Stimulated activated CD4-positive, alpha-beta T cell treated with anti-CD3 and anti-CD28 coated beads, Interleukin-4, amount 100 ng/mL, for 4 hours (primary cell): ENCODE measurements at places on chromosomes 1 and 21.

GRCh38 chr21:44432841-44433790 lies 22.2 kb upstream of the LRRC3 start:
- no peak for DNase-seq

DNA sequence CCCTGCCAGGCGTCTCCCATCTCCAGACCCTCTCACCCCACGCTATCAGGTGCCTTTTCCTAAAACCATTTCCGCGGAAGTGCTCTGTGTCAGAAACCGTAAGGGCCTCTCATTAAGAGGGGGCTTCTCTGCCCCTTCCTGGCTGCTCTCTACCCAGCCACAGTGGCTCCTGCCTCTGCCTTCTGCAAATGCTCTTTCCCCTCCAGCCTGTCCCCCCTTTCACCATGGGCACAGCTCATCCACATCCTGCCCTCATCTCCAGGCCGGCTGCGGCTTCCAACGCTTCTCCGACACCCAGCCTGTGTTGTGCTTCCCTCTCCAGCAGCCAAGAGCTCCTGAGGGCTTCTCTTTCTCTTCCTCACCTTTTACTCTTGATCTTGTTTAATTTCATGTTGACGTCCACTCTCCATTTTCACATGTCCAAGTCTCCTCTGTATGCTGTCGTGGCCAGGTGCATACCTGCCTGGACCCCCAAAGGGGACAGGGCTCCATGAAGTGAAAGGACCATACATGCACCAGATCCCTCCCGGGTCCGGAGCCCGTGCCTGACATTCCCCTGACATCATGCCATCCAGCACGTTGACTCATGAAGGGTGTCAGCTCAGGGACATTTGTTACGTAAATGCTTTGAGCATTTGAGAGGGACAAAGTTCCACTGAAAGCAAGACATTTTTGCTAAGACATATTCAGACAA lies 306.5 kb downstream of the AJAP1 start:
- DNase-seq: no peak

GRCh38 chr1:202597090-202597761 lies 113.0 kb downstream of the SYT2 start:
- no peak for DNase-seq

- DNase-seq: no peak
These were observed 490.8 kb upstream of the TMPRSS15 start for GRCh38 chr21:18894387-18894786.

DNA sequence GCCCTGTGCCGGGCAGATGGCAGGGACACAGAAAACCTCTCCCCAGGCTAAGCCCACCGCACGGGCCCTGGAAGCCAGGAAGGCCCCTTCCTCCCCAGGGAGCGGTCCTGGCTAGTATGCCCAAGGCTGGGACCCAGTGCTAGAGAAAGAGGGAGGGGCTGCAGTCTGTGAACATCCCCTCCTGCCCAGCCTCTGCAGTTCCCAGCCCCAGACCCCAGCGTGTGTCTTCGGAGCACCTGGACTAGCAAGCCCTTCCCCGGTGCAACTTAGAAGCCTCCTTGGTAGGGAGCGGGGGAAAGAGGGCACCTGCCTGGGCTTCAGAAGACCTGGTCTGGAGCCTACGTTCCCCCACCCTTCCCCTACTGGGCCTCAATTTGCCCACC lies 2.1 kb downstream of the PLEKHG5 start:
- no peak for DNase-seq

DNA sequence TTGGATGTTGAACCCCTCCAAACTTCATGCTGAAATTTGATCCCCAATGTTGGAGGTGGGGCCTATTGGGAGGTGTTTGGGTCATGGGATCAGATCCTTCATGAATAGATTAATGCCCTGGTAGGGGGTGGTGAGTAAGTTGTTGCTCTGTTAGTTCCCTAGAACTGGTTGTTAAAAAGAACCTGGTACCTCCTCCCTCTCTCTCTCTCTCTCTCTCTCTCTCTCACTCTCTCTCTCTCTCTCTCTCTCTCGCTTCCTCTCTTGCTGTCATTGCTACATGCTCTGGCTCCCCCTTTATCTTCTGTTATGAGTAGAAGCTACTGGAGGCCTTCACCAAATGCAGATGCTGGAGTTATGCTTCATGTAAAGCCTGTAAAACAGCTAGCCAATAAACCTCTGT lies 498.2 kb upstream of the NR5A2 start:
- DNase-seq: no peak

GRCh38 chr21:45910548-45911221 lies 70.9 kb upstream of the COL6A1 start:
- no peak for DNase-seq

- DNase-seq: no peak
These were observed 86.4 kb upstream of the SSX2IP start for GRCh38 chr1:84776639-84777038.

- no peak for DNase-seq
These were observed 58.6 kb downstream of the GIPC2 start for GRCh38 chr1:78104322-78104721.

GRCh38 chr1:42807056-42807668 lies 9.8 kb upstream of the ERMAP start:
- DNase-seq: no peak

GRCh38 chr1:96361961-96362360 lies 359.6 kb upstream of the PTBP2 start:
- DNase-seq: no peak

DNA sequence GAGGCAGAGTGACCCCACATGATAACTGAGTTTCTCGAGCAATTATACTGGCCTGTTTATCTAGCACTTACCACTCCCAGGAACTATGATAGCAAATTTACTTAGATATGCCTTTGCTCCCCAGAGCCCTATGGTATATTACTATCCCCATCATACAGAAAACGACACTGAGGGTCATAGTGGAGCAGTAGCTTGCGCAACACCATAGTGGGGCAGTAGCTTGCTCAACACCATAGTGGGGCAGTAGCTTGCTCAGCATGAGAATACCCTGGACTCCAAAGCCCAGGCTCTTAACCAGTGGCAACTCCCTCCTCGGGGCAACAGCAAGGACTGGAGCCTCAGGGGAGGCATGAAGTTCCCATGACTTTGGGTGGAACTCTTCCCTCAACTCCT lies 211.9 kb downstream of the NPHP4 start:
- no peak for DNase-seq

GRCh38 chr1:15426492-15427279 lies 11.6 kb upstream of the CTRC start:
- DNase-seq: no peak

DNA sequence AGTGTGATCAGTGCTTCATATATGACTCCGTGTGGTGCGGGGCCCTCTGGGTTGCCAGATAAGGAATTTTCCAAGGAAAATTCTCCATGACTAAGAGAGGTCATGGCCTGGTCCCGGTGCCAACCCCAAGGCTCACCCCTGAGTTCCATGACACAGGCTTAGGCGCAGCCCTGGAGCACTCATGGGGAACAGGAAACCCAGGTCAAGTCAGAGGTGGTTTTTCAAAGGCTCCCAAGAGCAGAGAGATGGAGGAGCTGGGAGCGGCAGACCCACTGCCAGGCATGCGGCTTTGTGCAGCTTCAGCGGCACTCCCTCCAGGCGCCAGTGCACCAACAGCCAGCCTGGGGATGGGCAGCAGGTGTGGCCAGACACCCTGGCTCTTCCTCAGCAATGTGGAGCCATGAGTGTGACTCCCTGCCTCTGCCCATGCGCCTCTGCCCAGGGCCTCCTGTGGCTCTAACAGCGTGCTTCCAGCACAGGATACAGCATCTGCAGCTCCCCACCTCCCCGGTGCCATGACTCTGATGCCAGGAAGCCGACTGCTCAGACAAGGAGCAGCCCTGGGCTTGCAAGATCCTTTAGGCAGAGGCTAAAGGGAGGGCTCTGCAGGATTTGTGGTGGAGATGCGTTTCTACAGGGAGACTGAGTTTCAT lies 47.3 kb downstream of the GPR161 start:
- no peak for DNase-seq

DNA sequence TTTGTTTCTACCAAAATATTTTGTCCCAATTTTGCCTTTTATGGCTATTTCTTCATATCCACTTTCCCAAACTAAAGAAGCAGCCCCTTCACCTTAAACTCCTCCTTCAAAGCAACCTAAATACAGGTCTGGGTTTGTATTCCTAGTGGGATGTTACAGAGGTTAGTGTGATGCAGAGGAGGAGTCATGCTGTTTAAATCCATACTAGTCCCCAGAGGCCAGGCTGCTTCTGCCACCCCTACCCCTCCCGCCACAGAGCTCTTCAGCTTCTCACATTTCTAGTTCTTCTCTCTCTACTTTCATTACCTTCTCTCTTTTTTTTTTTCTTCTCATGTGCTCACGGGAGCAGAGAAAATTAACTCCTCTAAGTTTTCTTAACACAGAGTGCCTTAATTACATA lies 29.3 kb downstream of the SELL start:
- DNase-seq: no peak

DNA sequence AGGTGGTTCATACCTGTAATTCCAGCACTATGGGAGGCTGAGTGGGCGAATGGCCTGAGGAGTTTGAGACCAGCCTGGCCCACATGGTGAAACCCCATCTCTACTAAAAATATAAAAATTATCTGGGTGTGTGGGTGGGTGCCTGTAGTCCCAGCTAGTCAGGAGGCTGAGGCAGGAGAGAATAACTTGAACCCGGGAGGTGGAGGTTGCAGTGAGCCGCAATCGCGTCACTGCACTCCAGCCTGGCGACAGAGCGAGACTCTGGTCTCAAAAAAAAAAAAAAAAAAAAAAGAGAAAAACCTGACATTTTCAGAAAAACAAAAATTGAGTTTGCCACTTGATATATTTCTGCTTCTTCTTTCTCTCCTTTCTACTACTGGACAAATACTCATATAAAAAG lies 24.3 kb downstream of the CA6 start:
- no peak for DNase-seq

DNA sequence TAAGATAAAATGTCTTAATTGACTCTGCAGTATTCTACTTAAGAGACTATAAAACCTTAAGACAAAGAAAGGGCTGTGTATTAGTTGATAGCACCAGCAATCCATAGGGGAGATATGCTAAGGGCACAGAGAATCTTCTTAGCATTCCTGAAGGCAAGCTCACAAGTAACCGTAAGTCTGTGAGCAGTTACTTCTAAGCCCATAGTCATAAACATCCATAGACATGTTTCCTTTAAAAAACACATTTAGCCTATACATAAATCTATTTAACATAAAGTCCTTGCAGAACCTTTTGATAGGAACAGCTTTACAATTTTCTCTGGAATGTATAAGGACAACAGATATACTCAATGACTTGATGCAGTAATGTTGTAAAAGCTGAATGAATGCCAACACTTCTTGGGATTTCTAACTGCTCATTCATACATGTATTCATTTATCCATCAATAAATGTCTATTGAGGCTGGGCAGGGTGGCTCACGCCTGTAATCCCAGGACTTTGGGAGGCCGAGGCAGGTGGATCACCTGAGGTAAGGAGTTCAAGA lies 6.3 kb upstream of the ERRFI1 start:
- no peak for DNase-seq

DNA sequence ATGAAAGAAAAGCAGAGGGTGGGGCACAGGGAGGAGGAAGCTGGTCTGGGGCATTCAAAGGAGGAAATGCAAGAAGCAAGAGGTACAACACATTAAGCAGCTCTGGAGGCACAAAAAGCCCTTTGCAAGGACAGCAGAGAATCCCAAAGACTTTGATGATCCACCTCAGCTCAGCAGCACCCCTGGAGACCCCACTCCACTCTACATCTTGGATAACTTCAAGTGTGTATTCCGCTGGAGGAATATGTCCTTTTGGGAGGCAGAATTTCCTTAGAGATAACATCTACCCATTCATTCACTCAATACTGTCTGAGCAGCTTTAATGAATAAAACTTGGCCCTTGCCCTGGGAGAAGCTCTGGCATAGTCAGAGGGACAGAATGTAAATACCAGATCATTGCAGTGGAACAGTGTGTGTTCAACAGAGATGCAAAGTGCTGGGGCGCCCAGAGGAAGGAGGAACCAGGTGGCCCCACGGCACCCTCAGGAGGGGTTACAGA lies 599.7 kb downstream of the KIF26B start:
- DNase-seq: no peak

GRCh38 chr1:106727171-106727570 lies 329.3 kb upstream of the PRMT6 start:
- no peak for DNase-seq

GRCh38 chr1:217153361-217153760 lies 430.1 kb upstream of the ESRRG start:
- DNase-seq: no peak

DNA sequence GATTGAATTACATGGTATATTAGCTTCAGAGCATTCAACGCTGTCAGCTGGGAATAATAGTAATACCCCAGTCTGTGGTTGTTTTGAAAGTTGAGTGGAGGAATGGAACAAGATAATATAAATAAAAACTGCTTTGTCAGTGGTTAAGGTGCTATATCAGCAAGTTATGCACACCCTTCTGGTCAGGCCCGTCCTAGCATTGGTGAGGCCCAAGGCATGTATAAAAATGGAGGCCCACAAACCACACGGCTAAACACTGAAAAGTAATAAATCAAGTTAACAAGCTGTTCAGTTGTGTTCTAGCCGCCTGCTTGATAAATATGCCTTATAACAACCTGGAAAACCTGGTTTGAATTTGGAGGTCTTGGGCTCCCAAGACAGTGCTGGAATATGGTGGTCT lies 77.4 kb downstream of the PSMG1 start:
- no peak for DNase-seq

- DNase-seq: no peak
These were observed 9.8 kb downstream of the NPR1 start for GRCh38 chr1:153688276-153688675.

GRCh38 chr1:242691610-242691945 lies 167.1 kb upstream of the PLD5 start:
- no peak for DNase-seq

DNA sequence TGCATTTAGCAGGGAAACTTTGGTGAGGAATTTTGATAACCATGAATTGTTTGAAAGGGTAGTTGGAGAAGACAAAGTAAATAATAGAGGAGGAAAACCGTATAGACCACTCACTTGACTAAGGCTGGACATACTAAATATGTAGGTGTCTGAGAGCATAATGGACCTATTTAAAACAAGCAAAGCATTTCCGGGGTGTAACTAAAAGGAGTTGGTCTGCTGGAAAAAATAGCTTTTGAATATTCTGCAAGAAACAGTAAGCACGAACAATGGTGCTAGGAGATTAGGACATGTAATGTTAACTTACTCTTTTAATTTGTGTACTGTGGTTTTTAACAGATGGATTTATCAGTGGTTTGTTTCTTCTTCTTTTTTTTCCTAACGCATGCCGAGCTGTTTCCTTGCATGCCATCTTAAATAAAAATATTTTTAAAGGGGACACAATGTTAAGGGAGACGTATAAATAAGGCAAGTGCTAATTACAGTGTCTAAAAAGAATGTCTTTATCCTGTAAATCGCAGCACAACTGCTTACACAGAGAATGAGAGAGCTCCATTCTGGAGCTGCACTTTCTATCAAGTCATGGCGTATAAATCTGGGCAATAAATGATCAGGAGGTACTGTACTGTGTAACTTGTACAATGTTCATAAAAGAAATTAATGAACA lies 492.1 kb downstream of the LMO4 start:
- no peak for DNase-seq

GRCh38 chr1:39132505-39133339 lies 71.8 kb upstream of the MACF1 start:
- DNase-seq: no peak
